ENCODE measurements at places on chromosomes 4 and X.

GRCh38 chr4:137651128-137651527, 118.8 kb upstream of the PCDH18 start:
- no peaks in the 10 kb centered on the region for H3K27me3 ChIP-seq
- no peaks in the 10 kb centered on the region for H3K4me1 ChIP-seq
- DNase-seq, result no peak
- H3K36me3 ChIP-seq, result no peaks in the 10 kb centered on the region
- no peak overlapping the region for H3K27ac ChIP-seq

DNA sequence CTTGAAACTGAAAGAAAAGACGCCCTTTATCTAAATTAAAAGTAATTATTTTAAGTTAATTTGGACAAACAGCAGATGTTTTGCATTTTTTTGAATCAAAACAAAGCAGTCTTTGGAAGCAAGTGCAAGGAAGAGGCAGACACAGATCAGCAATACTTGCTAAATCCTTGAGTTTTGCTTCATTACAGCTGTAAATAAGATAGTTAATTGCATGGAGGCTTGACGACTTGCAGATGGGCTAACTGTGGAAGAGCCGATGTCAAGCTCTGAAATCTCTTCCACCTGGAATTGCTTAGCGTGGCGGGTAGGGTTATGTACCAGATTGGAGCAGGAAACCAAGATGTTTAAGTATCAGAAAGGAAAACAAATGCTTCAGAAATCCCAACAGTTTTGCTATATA, 148.8 kb downstream of the POLA1 start:
- H3K27ac ChIP-seq, result no peak overlapping the region
- no peak for DNase-seq
- peaks cover 10% of the 10 kb centered on the region for H3K36me3 ChIP-seq
- no peaks in the 10 kb centered on the region for H3K4me1 ChIP-seq
- H3K27me3 ChIP-seq, result no peaks in the 10 kb centered on the region

- no peaks in the 10 kb centered on the region for H3K27me3 ChIP-seq
- peak overlapping the region; percentile 80 for H3K27ac ChIP-seq
- H3K4me1 ChIP-seq, result peaks cover 83% of the 10 kb centered on the region
- H3K36me3 ChIP-seq, result peaks cover 17% of the 10 kb centered on the region
- H3K4me3 ChIP-seq, result peak overlapping the region; percentile 8
Observed at GRCh38 chr4:2482693-2483092, 13.8 kb downstream of the RNF4 start.

DNA sequence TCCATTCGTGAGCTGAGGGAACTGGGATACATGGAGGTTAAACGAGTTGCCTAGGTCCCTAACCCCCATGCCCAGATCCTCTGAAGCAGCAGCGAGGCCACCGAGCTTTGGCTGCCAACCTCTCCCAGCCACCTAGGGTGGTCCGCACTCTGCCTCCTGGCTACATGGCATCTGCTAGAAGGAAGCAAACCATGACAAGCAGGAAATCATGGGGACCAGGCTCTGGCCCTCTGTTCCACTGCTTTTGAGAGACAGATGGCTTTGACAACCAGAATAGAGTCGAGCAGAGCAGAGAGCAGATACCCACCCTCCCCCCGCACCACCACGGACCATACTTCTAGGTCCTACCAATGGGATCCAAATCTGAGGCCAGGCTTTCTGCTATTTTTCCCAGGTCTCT, 37.5 kb upstream of the NKRF start:
- DNase-seq, result no peak
- peak overlapping the region; percentile 25 for H3K27ac ChIP-seq
- no peaks in the 10 kb centered on the region for H3K27me3 ChIP-seq
- H3K36me3 ChIP-seq, result peaks cover 36% of the 10 kb centered on the region
- H3K4me3 ChIP-seq, result no peak overlapping the region

DNA sequence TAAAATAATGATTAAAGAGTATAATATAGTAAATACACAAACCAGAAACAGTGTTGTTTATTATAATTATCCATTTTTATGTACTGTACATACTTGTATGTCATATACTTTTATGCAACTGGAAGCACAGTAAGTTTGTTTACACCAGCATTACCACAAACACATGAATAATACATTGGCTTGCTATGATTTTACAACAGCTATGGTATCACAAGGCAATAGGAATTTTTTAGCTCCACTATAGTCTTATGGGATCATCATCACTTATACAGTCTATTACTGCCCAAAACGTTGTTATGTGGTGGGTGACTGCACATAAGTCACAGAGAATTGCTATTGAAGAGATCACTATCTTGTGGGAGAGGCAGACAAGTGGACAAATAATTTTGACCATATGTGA, 1.8 kb upstream of the PF4V1 start:
- no peak overlapping the region for H3K4me3 ChIP-seq
- peaks cover 15% of the 10 kb centered on the region for H3K27me3 ChIP-seq
- no peaks in the 10 kb centered on the region for H3K36me3 ChIP-seq
- DNase-seq, result no peak

DNA sequence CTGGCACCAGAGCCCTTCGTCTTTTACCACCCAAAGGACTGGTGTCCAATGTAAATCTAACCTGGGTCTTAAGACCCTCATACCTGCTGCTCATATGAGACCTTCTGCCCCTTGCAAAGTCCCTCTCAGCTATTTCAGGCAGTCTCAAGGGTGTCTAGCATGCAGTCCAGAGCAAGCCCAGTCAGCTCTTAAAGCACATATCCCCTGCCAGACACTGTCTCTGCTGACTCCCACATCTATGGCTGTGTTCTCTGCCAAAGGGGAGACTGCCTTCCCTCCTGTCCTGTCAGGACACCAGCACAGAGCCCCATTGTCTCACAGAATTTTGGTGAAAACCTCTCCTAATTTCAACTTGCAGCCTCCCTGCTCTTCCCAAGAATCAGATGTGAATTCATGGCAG, 118.5 kb downstream of the PARM1 start:
- no peak overlapping the region for H3K4me3 ChIP-seq
- no peaks in the 10 kb centered on the region for H3K36me3 ChIP-seq
- H3K27ac ChIP-seq, result no peak overlapping the region
- H3K27me3 ChIP-seq, result no peaks in the 10 kb centered on the region
- no peaks in the 10 kb centered on the region for H3K4me1 ChIP-seq

GRCh38 chrX:155611302-155611701, 1.4 kb downstream of the TMLHE start:
- H3K27me3 ChIP-seq, result no peaks in the 10 kb centered on the region
- no peak for DNase-seq
- H3K4me1 ChIP-seq, result peaks cover 12% of the 10 kb centered on the region
- peaks cover 18% of the 10 kb centered on the region for H3K36me3 ChIP-seq
